ENCODE measurements at places on chromosomes 1 and 21.

- H3K4me1 ChIP-seq: peaks cover 25% of the 10 kb centered on the region
- H3K36me3 ChIP-seq: peaks cover 1% of the 10 kb centered on the region
- H3K27me3 ChIP-seq: no peaks in the 10 kb centered on the region
- peak; percentile 62 for DNase-seq
- H3K27ac ChIP-seq: no peak overlapping the region
These were observed 7.1 kb downstream of the NBL1 start for GRCh38 chr1:19651141-19651737.

DNA sequence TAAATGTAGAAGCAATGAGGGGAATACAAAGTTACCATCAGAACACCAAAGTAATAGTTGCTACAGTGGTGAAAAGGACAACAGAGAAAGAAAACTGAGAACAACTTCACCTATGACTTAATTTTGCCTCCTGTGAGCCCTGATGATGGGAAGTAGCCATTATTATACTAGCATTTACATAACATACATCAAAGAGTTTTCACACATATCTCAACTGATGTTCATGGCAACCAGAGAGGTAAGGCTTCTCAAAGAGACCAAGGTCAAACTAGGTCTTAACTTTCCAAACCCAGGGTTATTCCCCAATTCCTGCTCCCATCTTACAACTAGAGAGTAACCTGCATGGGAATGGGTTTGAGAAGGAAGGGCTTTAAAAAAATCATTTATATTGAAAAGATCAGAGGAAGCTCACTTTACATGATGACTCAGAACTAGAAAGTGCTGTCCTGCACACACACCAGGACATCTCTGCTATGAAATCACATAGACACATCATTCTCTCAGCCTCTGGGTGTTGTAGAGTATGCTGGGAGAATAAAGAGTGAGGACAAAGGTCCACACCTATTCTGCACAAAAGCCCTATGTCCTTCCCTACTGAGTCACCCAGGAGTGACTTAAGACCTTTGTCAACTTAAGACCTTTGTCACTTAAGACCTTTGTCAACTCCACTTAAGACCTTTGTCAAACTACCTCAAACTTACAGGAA lies 179.7 kb downstream of the TNFSF18 start:
- H3K4me3 ChIP-seq: peak overlapping the region; percentile 16
- H3K27ac ChIP-seq: peak overlapping the region; percentile 63
- H3K27me3 ChIP-seq: no peaks in the 10 kb centered on the region
- H3K36me3 ChIP-seq: no peaks in the 10 kb centered on the region

GRCh38 chr1:203381151-203381751 lies 30.3 kb upstream of the FMOD start:
- no peak overlapping the region for H3K4me3 ChIP-seq
- H3K36me3 ChIP-seq: no peaks in the 10 kb centered on the region
- H3K27ac ChIP-seq: no peak overlapping the region
- H3K27me3 ChIP-seq: peaks cover 17% of the 10 kb centered on the region
- no peak for DNase-seq
- no peaks in the 10 kb centered on the region for H3K4me1 ChIP-seq

- H3K27me3 ChIP-seq: no peaks in the 10 kb centered on the region
- H3K36me3 ChIP-seq: no peaks in the 10 kb centered on the region
- no peak overlapping the region for H3K4me3 ChIP-seq
- H3K27ac ChIP-seq: no peak overlapping the region
- DNase-seq: no peak
These were observed 52.2 kb upstream of the L1TD1 start for GRCh38 chr1:62142496-62142895.

GRCh38 chr1:233386336-233386735 lies 58.8 kb downstream of the MAP3K21 start:
- no peak overlapping the region for H3K27ac ChIP-seq
- H3K27me3 ChIP-seq: peaks cover 18% of the 10 kb centered on the region
- no peak overlapping the region for H3K4me3 ChIP-seq
- no peak for DNase-seq

GRCh38 chr1:12170263-12170671 lies 3.5 kb downstream of the TNFRSF1B start:
- H3K4me3 ChIP-seq: peak overlapping the region; percentile 100
- no peak for DNase-seq
- H3K4me1 ChIP-seq: peaks cover 63% of the 10 kb centered on the region
- H3K27me3 ChIP-seq: no peaks in the 10 kb centered on the region
- peaks cover 40% of the 10 kb centered on the region for H3K36me3 ChIP-seq

DNA sequence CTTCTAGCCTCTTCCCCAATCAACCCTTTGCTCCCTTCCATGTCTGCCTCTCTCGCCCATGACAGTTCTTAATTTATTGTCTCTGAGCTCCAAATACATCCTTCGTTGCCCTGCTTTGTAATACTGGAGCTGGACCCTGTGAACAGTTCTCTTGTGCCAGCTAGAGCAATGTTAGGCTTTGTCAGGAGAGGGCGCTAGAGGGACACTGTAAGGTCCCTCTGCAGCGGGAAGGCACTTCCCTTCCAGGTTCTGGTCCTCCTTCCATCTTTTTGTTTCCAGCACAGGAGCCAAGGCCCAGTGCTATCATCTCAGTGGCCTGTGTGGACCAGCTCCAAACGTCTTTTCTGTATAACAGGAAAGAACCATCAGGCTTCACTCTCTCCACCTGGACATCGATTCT lies 95.9 kb downstream of the PTPRU start:
- H3K36me3 ChIP-seq: no peaks in the 10 kb centered on the region
- H3K27ac ChIP-seq: no peak overlapping the region
- no peaks in the 10 kb centered on the region for H3K4me1 ChIP-seq
- no peak overlapping the region for H3K4me3 ChIP-seq
- peaks cover 9% of the 10 kb centered on the region for H3K27me3 ChIP-seq

GRCh38 chr1:227768125-227768439 lies 32.8 kb downstream of the SNAP47 start:
- peaks cover 32% of the 10 kb centered on the region for H3K36me3 ChIP-seq
- peaks cover 5% of the 10 kb centered on the region for H3K27me3 ChIP-seq
- no peak overlapping the region for H3K27ac ChIP-seq
- no peak for DNase-seq

GRCh38 chr1:156102633-156103511 lies 11.6 kb upstream of the LMNA start:
- no peaks in the 10 kb centered on the region for H3K36me3 ChIP-seq
- no peak overlapping the region for H3K27ac ChIP-seq
- H3K4me3 ChIP-seq: no peak overlapping the region
- DNase-seq: no peak
- peaks cover 44% of the 10 kb centered on the region for H3K27me3 ChIP-seq
- H3K4me1 ChIP-seq: peaks cover 23% of the 10 kb centered on the region

GRCh38 chr1:76352741-76353435 lies 278.3 kb downstream of the ST6GALNAC3 start:
- H3K4me1 ChIP-seq: no peaks in the 10 kb centered on the region
- no peaks in the 10 kb centered on the region for H3K36me3 ChIP-seq
- H3K27ac ChIP-seq: no peak overlapping the region
- no peak for DNase-seq

DNA sequence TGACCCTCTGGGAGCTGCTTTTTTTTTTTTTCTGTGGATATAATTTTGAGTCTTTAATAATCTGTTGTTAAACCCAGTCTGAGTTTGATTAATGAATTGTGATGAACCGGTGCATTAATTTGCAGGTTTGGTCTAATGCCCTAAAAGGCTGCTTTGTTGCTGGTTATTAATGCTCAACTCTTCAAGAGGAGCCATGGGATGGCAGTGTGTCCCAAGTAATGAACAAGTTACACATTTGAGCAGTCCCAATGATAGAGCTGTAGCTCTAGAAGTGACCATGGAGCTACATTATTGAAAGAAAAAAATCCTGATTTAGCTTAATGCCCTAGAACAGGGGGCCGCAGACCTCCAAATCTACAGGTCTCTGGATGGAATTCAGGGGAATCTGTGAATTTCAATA lies 53.1 kb downstream of the RWDD3 start:
- no peak for DNase-seq
- H3K4me3 ChIP-seq: no peak overlapping the region
- no peaks in the 10 kb centered on the region for H3K4me1 ChIP-seq
- no peak overlapping the region for H3K27ac ChIP-seq
- H3K27me3 ChIP-seq: no peaks in the 10 kb centered on the region
- H3K36me3 ChIP-seq: no peaks in the 10 kb centered on the region

GRCh38 chr1:222224636-222225315 lies 323.1 kb downstream of the HHIPL2 start:
- H3K4me1 ChIP-seq: no peaks in the 10 kb centered on the region
- no peaks in the 10 kb centered on the region for H3K36me3 ChIP-seq
- no peak overlapping the region for H3K4me3 ChIP-seq
- H3K27ac ChIP-seq: no peak overlapping the region

DNA sequence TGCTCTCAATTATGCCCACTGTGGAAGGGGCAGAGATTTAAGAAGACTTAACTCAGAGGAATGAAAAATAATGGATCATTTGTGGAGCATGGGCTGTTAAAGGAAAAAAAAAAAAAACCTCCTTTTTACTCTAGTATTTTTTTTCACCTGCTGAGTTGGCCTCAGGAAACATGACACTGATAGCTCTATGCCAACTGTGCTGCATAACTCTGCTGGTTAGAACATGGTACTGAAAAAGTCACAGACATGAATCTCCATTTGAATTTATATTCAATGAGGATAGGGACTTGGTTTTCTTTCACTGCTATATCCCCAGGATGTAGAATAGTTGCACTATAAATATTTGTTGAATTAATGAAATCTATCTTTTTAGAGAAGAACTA lies 86.1 kb upstream of the KIAA0040 start:
- no peak for DNase-seq
- peaks cover 3% of the 10 kb centered on the region for H3K27me3 ChIP-seq
- H3K27ac ChIP-seq: no peak overlapping the region
- H3K4me3 ChIP-seq: no peak overlapping the region
- H3K4me1 ChIP-seq: peaks cover 1% of the 10 kb centered on the region

- no peaks in the 10 kb centered on the region for H3K36me3 ChIP-seq
- peaks cover 60% of the 10 kb centered on the region for H3K4me1 ChIP-seq
- H3K4me3 ChIP-seq: peak overlapping the region; percentile 79
- H3K27me3 ChIP-seq: no peaks in the 10 kb centered on the region
- H3K27ac ChIP-seq: peak overlapping the region; percentile 90
- DNase-seq: no peak
These were observed 36.1 kb upstream of the IL20 start for GRCh38 chr1:206829282-206829681.

- no peaks in the 10 kb centered on the region for H3K36me3 ChIP-seq
- peaks cover 5% of the 10 kb centered on the region for H3K27me3 ChIP-seq
- no peak overlapping the region for H3K27ac ChIP-seq
- no peaks in the 10 kb centered on the region for H3K4me1 ChIP-seq
- no peak overlapping the region for H3K4me3 ChIP-seq
These were observed 66.4 kb upstream of the LPGAT1 start for GRCh38 chr1:211896958-211897357.

DNA sequence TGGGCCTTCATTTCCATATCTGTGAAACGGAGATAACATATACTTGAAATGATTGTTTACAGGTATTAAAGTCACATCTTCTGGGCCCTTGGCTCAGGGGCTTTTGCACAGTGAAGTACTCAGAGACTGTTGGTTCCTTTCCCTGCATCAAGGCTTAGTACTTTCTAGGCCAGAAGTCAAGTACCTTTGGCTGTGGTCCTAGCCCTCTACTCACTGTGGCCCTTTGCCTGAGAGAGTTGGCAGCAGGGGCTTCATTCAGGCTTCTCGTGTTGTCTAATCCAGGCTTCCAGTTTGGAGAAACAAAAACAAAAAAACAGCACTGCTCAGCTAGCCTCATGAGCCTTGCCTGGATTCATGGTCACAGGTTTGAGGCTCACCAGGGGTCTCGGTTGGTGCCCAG lies 8.1 kb upstream of the DPH2 start:
- DNase-seq: no peak
- peaks cover 8% of the 10 kb centered on the region for H3K4me1 ChIP-seq
- no peak overlapping the region for H3K4me3 ChIP-seq
- H3K27ac ChIP-seq: no peak overlapping the region
- H3K36me3 ChIP-seq: peaks cover 7% of the 10 kb centered on the region

- peaks cover 2% of the 10 kb centered on the region for H3K27me3 ChIP-seq
- H3K36me3 ChIP-seq: no peaks in the 10 kb centered on the region
- DNase-seq: no peak
- no peak overlapping the region for H3K4me3 ChIP-seq
These were observed 96.4 kb upstream of the CACNA1E start for GRCh38 chr1:181386951-181387350.

- no peak for DNase-seq
- peaks cover 34% of the 10 kb centered on the region for H3K36me3 ChIP-seq
These were observed 19.2 kb downstream of the TUT4 start for GRCh38 chr1:52533713-52534112.

- no peaks in the 10 kb centered on the region for H3K36me3 ChIP-seq
- no peak overlapping the region for H3K27ac ChIP-seq
- DNase-seq: no peak
- H3K4me3 ChIP-seq: no peak overlapping the region
- H3K27me3 ChIP-seq: no peaks in the 10 kb centered on the region
- H3K4me1 ChIP-seq: peaks cover 9% of the 10 kb centered on the region
These were observed 184.1 kb downstream of the ZBTB18 start for GRCh38 chr1:244235157-244235556.

GRCh38 chr21:36960676-36961284 lies 5.7 kb downstream of the HLCS start:
- H3K27me3 ChIP-seq: no peaks in the 10 kb centered on the region
- H3K36me3 ChIP-seq: peaks cover 12% of the 10 kb centered on the region
- H3K27ac ChIP-seq: no peak overlapping the region
- DNase-seq: no peak
- H3K4me1 ChIP-seq: peaks cover 16% of the 10 kb centered on the region

DNA sequence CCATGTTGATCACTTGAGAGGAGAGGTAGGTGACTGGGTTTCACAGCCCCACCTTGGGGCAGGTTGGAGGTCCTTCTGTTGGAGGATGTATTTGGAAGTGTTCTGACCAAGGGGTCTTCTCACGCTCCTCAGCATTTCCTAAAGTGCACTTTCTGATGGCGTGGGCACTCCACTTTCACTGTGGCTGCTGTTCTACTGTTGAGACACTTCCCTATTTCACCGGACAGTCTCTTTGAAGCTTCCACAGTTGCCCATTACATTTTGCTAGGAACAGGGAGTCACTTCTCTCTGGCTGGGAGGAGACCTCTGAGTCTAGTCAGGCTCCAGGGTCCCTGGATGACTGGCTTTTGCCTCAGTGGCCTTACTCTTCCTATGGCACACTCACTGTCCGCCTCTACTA lies 180.0 kb upstream of the LMO4 start:
- H3K27ac ChIP-seq: no peak overlapping the region
- no peak for DNase-seq
- H3K4me3 ChIP-seq: no peak overlapping the region
- H3K4me1 ChIP-seq: peaks cover 15% of the 10 kb centered on the region
- no peaks in the 10 kb centered on the region for H3K36me3 ChIP-seq
- H3K27me3 ChIP-seq: peaks cover 42% of the 10 kb centered on the region

DNA sequence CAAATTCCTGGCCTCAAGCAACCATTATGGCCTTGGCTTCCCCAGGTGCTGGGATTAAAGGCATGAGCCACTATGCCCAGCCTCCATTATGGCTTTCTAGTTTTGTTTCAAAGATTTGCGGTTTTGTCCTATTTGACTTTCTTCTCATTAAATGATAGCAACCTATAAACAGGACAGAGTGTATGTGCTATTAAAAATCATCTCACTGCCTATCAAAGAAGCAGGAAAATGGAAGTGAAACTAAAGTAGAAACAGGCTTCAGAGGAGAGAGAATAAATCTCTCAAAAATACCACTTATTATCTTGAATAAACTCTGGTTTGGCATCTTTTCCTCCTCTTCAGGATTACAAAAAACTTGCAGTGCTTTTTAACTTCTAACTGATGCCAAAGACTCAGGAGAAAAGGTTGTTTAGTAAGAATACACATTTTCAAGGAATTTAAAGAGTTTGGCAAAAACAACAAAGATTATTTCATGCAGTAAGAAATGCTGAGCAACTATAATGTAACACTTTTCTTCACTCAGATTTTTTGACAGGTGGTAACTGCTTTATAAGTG lies 28.7 kb downstream of the ACBD3 start:
- peak overlapping the region; percentile 82 for H3K27ac ChIP-seq
- H3K4me3 ChIP-seq: peak overlapping the region; percentile 49
- no peak for DNase-seq

All from activated naive CD8-positive, alpha-beta T cell treated with anti-CD3 and anti-CD28 coated beads, Interleukin-2, amount 10 ng/mL, durations not matched to agents 7 days and 5 days (primary cell).